ENCODE measurements at places on chromosomes 6 and 20.

- DNase-seq = peak; percentile 24
Observed at GRCh38 chr6:167706313-167707109, 120.2 kb upstream of the AFDN start.

GRCh38 chr20:664151-664550, 11.2 kb upstream of the SRXN1 start:
- DNase-seq = no peak

DNA sequence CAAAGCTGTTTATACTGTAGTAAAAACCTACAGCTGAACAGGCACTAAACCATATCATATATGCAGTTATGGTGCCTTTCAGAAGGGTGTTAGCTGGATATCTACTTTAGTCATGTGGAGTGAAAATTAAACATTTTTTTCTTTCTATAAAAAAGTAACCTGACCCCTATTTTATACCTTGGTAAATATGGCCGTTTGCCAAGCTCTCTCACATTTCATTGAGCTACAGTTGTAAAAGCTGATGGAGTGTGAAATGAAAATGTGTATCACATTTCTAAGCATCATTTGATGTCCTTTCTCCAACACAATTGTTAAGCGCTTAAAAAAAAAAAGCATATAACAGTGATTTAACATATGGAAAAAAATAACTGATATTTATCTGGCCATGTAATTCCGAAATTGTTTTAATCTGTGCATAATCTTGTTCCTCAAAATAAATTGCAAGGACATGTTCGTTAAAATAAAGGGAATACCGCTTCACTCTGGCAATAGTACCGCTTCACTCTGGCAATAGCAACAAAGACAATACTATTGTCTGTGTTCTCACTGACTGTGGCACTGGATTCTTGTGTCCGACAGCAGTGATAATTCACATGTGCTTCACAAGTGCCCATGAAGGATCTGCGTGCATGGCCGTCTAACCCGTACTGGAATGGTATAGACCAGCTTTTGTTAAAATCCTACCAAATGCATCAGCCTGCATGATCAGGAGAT, 391.8 kb upstream of the SOX4 start:
- DNase-seq = no peak

GRCh38 chr6:84639396-84639795, 125.0 kb downstream of the TBX18 start:
- DNase-seq = no peak

- DNase-seq = no peak
Observed at GRCh38 chr6:12506159-12506558, 210.4 kb upstream of the PHACTR1 start.
